ENCODE measurements at places on chromosomes 13 and 19. TPM values are rescaled to one million over a fixed set of nuclear protein-coding genes. Genes with fewer than 3 reads are reported as not detected.

The SHD gene
- not detected for total RNA-seq

The CHAF1A gene
- 77.1 TPM for total RNA-seq

The FFAR3 gene
- total RNA-seq, result not detected

The LHFPL6 gene
- total RNA-seq, result 0.12 TPM

The ZNF90 gene
- 12.3 TPM for total RNA-seq

The U2AF2 gene
- 281 TPM for total RNA-seq

The NOTCH3 gene
- total RNA-seq, result not detected

The CAB39L gene
- total RNA-seq, result 3.1 TPM

The CEACAM20 gene
- total RNA-seq, result not detected

The KDELR1 gene
- 69.6 TPM for total RNA-seq

The ADM5 gene
- total RNA-seq, result 3.7 TPM

The KIR2DL4 gene
- total RNA-seq, result not detected

The ZNF468 gene
- 15.9 TPM for total RNA-seq

The CXCL17 gene
- not detected for total RNA-seq

The IL11 gene
- total RNA-seq, result 0.27 TPM

The CD79A gene
- total RNA-seq, result 4.7 TPM

The AXL gene
- 0.20 TPM for total RNA-seq

The F2RL3 gene
- 0.65 TPM for total RNA-seq

The AMH gene
- total RNA-seq, result 5.2 TPM

The CGB3 gene
- total RNA-seq, result not detected

The ARHGAP45 gene
- 487 TPM for total RNA-seq

The ANGPTL8 gene
- not detected for total RNA-seq

The SAMD1 gene
- total RNA-seq, result 80.7 TPM

The KIR3DL2 gene
- 2.8 TPM for total RNA-seq

The SPRED3 gene
- 1.2 TPM for total RNA-seq

The CEACAM4 gene
- not detected for total RNA-seq

The KIR3DL1 gene
- total RNA-seq, result not detected

The FXYD3 gene
- total RNA-seq, result not detected

The LGALS7B gene
- not detected for total RNA-seq

The EBI3 gene
- 1.2 TPM for total RNA-seq

The ZNF491 gene
- 1.1 TPM for total RNA-seq
